Neural crest cell (in vitro differentiated cells): ENCODE measurements at places on chromosomes 3 and 15.

- DNase-seq, result no peak
These were observed 152.9 kb downstream of the TPRG1 start for GRCh38 chr3:189324538-189325138.

- DNase-seq, result no peak
These were observed 8.3 kb downstream of the TADA3 start for GRCh38 chr3:9783954-9784353.

GRCh38 chr3:147414390-147415138 is 5.4 kb downstream of the ZIC1 start:
- no peak for DNase-seq

GRCh38 chr3:115766587-115767482 is 143.5 kb downstream of the GAP43 start:
- no peak for DNase-seq

DNA sequence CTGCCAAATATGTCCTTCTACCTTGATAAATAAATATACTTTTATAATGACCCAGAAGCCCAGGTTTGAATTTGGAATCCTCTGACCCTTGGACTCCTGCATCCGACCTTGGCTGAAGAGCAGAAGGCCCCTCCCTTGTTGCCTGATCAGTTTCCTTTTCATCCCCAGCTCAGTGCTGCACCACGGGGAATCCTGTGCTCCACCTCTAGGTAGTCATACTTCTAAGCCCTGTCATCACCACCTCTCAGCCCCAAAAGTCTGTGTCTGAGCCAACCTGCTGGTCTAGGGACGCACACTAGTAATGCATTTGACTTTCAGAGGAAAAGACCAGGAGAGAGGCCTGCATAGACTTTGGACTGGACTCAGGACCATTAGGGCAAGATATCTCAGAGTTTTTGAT is 310.6 kb downstream of the NLGN1 start:
- DNase-seq, result no peak

- peak; percentile 44 for DNase-seq
These were observed at the start of gene ZNF619 for GRCh38 chr3:40476478-40477470. ZNF619 (plus strand) TSS chr3:40477122; CDS start chr3:40477980, 858 bp downstream.

DNA sequence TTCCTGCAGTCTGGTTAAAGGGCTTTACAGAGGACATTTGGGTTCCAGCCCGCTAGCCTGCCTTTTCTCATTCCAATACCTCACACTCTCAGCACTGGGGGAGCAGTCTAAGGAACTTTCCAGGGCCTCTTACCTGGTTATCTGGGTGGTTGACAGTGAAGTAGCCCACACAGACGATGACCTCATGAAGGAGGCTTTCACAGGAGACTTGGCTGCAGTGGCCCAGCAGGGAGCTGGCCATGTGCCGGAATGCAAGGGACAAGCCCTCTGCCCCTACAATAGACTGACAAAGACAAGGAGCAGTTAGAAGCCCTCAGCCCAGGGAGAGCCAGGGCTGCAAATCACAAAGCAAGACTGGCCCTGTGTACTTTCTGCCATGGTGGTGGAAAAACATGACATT is 39.5 kb downstream of the ISL2 start:
- DNase-seq, result no peak

DNA sequence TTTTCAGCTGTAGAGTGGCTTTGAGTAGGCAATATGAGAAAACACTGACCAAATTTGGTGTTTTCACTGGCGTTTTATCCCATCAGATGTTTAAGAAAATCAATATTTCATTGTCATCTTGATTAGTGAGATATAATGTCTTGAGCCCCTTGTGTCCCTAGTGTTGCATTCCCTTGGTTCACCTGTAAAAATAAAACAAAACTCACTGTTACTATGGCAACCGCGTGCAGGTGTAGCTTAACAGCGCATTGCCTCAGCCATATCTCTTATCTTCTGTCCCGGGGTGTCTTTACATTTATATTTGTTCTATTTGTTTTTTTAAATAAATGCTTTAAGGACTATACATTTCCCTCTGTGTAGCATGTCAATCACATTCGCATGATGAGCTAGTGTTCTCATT is 551.6 kb downstream of the ZIC1 start:
- no peak for DNase-seq

DNA sequence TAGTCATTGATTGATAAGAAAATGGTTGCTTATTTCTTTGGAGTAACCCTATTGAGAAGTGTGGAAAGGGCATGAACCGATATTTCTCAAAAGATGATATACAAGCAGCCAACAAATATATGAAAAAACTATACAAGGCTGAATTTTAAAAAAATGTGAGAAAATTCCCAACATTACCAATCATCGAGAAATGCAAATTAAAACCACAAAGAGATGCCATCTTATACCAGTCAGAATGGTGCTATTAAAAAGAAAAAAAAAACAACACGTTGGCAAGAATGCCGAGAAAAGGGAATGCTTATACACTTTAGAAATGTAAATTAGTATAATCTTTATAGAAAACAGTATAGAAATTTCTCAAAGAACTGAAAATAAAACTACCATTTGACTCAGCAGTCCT is 77.7 kb upstream of the ROBO1 start:
- DNase-seq, result no peak

DNA sequence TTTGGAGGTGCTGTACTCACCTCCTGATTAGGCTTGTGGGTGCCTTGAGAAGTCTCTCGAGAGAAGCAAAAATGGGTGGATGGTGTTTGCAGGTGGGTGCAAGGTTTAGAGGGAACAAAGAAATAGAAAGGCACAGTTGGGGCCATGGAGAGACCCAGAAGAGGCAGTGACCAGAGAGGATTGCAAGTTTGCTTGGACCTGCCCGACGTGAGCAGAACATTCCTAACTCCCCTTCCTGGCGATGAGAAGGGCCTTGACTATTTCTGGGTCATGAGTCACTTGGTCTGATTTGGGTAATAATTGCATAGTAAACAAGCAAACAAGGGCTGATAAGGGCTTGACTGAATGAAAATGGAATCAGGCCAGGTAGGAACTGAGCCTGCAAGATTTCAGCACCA is 7.0 kb upstream of the CTSH start:
- no peak for DNase-seq

DNA sequence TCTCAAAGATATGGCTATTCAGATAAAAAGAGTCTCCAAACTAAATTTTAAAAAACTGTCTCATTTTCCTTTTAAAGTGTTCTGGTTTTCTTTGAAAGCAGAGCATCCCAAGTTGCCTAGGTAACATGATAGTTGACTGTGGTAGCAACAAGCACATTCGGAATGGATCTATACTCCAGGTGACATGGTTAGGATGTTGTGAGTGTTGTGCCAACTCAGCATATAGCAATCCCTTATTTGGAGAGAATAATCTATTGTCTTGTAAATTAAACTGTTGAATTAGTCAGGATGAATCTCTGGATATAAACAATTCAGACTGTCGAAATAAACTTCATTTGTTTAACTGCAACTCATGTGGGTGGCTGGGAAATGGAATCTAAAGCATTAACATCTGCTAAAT is 418.6 kb downstream of the TUSC7 start:
- no peak for DNase-seq

GRCh38 chr15:85800478-85801123 is 5.9 kb upstream of the KLHL25 start:
- DNase-seq, result no peak

DNA sequence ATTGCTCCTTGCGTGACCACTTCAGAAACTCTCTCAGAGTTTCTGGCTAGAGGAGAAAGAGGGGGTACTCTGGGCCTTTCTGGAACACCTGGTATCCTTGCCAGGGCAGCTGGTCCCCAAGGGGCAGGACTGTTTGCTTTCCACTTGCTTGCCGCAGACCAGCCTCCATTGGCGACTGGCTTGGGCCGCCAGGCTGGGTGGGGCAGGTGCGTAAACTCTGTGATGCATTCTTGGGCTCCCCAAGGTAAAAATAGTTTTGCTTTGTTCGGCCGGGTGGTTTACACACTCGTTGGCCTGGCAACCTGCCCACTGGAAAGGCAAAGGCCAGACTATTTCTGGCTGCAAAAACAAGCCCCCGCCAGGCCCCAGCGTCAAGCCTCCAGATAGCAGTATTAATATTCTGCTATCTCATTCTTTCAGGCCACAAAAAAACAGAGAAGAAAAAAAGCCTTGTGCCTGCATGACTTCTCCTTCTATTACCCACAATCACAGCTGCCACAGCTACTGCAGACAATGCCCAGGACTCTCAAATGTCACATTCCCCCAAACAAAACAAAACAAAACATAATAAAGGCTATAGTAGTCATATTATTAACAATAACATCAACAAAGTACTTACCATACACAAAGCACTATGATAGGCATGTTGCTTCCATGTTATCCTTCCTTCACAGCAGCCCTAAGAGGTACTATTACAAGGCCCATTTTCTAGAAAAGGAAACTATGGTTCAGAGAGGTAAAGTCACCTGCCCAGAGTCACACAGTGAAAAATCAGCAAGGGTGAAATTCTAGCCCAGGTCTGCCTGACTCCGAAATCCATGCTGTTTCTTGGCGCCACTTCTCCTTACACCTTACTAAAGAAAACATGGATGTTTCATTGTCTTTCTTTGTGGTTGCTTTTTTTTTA is 14.0 kb upstream of the SSUH2 start:
- no peak for DNase-seq

DNA sequence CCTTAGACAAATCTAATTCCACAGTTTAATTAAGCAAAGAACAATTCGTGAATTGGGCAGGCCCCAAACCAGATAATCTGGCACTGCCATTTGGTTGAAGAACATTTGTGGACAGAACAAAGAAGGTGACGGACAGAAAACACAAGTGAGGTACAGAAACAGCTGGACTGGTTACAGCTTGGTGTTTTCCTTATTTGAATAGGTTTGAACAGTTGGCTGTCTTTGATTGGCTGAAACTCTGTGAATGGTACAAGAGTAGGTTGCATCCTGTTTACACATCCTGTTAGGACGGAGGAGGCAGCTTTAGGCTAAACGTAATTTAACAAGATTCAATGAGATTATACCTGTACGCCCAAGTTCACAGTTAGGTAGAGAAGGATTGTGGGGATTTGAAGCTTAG is 114.4 kb downstream of the LPP start:
- no peak for DNase-seq

GRCh38 chr3:119937229-119937628 is 155.3 kb downstream of the NR1I2 start:
- no peak for DNase-seq

DNA sequence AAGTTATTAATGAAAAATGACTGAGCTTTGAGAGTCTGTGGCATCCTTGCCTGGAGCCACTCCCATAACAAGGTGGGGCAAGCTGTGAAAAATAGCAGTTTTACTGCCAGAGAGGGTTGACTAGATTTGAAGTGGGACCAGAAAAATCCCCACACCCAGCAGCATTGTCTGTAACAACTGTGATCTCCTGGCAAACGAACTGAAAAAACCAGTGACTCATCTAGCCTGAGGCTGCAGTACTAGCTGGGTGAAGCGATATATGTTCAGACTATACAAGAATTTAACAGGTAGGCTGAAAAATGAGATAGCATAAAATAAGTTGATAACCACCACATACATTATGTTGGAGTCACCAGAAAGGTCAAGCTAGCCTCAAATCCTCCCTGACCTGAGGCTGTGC is 64.0 kb downstream of the DPH6 start:
- DNase-seq, result no peak

DNA sequence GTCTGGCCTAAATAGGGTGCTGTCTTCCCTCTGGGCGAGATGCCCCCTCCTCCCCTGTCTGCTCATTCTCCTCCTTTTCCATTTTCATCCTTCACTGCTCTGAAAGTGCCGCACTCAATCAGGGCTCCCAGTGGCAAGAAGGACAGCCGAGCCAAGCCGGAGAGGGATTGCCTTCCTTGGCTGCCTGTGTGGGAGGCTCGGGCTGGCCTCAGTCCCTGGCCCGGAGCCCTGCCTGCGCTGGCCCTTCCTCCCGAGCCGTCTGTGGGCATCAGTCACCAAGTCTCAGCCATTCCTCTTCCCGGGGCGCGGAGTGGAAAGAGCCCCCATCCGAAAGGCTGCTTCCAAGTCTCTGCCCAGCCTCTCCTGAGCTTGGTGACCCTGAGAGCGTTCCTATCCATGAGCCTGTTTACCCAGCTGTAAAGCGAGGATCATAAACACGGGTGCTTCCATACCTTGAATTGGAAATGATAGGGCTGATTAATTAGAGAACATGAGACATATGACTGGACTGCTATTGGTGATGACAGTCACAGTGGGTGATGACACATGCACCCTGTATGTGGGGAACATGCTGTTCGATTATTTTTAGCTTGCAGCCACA is 59.1 kb upstream of the TLE3 start:
- no peak for DNase-seq

DNA sequence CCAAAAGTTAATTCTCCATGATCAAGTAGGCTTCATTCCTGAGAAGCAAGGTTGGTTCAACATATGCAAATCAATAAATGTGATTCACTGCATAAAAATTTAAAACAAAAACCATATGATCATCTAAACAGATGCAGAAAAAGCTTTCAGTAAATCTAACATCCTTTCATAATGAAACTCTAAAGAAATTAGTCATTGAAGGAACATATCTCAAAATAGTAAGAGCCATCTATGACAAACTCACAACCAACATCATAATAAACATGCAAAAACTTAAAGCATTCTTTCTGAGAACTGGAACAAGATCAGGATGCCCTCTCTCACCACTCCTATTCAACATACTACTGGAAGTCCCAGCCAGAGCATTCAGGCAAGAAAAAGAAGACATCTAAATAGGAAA is 254.1 kb downstream of the AGBL1 start:
- DNase-seq, result no peak

DNA sequence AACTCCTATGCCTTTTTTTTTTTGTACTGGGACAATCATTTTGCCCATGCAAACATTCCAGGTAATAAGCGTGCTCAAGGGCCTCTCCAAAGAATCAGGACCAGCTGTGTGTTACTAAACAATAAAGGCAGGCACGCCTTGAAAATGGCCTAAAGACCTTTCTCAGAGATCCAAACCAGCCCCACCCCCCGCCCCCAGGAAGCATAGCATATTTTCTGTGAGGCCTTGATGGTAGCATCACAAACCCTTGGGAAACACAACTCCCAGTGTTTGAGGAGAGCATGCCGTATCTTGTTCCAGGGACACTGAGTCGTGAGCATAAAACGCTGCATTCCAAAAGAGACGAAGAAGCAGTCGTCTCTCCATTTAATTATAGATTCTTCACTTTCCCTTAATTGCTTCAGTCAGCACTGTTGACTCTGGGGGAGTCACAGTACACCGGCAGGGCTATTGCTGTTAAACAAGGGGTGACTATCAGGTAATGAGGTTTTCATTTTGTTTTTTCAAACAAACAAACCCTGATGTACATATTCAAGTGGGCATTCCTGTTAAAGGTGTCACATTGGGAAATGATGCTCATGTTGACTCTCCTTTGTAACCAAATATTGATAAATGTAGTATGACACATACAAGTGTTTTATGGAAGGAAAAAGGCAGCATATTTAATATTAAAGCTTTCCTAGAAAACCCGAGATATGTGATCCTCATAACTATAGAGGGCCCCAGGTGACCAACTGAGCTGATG is 4.4 kb upstream of the TPM1 start:
- no peak for DNase-seq

GRCh38 chr3:2661078-2661477 is 449.1 kb downstream of the IL5RA start:
- DNase-seq, result no peak

GRCh38 chr3:52892290-52892624 is 5.1 kb downstream of the STIMATE start:
- no peak for DNase-seq
